ENCODE measurements at places on chromosomes 2 and 18. TPM values are rescaled to one million over a fixed set of nuclear protein-coding genes. Genes with fewer than 3 reads are reported as not detected.

The STPG4 gene
- polyA plus RNA-seq: not detected

The TBC1D8 gene
- 13.2 TPM for polyA plus RNA-seq

The FABP1 gene
- not detected for polyA plus RNA-seq

The TEKT4 gene
- not detected for polyA plus RNA-seq

The IL36G gene
- 1.4 TPM for polyA plus RNA-seq

The DYSF gene
- polyA plus RNA-seq: 3.4 TPM

The TWIST2 gene
- 23.2 TPM for polyA plus RNA-seq

The PROM2 gene
- polyA plus RNA-seq: 48.8 TPM

The CAPN14 gene
- 0.20 TPM for polyA plus RNA-seq

The SLC35F6 gene
- 42.0 TPM for polyA plus RNA-seq

The RBKS gene
- 1.9 TPM for polyA plus RNA-seq

The EFR3B gene
- polyA plus RNA-seq: 0.02 TPM

The SP9 gene
- not detected for polyA plus RNA-seq

The EXOC6B gene
- 21.6 TPM for polyA plus RNA-seq

The CHST10 gene
- 6.9 TPM for polyA plus RNA-seq

The CCBE1 gene
- 14.9 TPM for polyA plus RNA-seq

The TIA1 gene
- 22.4 TPM for polyA plus RNA-seq

The MC2R gene
- polyA plus RNA-seq: not detected

Measured in mammary epithelial cell (primary cell).